Activated T-cell treated with anti-CD3 and anti-CD28 coated beads, Interleukin-2, amount 50 U/mL, for 1 hour (primary cell): ENCODE measurements at places on chromosomes 16 and 17.

DNA sequence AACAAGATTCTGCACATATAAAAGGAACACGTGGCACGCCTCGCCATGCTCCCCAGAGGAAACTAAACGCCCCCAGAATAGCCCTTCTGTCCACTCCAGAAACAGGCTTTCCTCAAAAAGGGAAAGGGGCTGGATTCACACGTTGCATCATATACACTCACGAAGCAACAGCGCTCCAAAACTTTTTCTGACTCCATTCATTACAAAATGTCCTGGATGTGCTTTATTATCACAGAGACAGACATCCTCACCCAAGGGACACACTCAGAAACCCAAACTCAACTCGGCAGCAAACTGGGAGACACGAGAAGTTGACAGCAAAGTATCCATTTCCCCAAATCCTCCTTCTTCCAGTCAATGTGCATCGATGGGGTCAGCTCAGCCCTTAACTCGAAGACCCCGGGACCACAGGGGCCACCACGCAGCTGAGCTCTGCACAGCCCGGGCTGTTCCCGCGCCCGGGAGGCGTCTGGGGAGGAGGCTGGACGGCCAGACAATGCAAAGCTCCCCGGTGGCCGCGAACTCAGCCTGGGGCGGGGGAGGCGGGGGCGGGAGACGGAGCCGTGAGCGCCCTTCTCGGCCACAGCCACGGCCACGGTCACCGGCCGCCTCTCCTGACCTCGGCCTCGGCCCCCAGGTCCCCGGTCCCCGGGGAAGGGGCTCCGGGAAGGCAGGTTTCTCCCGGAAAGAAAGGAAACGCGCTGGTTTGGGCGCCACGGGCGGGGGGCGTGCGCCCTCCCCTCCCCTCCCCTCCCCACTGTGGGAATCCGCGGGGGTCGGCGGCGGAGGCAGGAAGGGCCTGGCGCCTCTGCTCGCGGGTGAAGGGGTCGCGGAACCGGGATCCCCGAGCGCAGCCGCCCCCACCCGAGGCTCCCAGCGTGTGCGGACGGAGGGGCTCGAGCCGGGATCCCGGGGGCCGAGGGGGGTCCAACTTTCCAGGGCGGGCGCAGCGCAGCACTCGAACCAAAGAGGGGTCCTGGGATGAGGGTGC, 1.2 kb downstream of the NXN start:
- DNase-seq: peak; percentile 34

DNA sequence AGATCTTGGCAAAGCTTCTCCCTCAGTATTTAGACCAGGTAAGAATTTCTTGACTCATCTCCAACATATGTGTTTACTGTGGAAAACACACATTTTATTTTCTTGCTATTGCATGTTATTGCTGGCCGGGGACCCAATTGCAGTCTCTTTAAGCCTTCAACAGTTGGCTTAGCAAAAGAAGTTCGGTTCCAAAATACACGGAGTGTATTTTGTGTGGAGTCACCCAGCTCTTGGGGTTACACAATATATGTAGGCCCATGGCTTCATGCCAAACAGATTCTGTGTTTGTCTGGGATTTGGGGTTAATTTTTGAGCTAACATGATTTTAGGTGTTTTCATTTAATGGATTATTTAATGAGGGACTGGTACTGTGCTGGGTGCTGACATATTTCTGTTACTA, 4.0 kb downstream of the ALDH3A2 start:
- no peak for DNase-seq

DNA sequence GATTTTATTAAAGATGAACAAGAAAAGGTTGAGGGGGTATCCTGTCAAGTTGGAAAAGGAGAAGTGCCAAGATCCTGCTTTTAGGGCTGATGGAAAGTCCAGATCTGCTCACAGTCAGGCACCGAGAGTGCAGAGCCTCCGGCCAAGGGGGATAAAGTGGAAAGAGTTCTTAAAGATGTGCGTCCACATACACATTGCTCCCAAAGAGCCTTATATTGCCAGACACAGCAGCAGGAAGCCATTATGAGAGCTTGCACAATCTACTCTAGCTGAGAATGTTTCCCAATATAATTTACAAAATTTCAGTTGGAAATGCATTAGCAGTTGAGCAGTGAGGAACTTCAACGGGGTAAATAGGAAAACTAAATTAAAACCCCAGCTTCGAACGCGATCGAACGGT, 95.6 kb downstream of the SALL1 start:
- no peak for DNase-seq

GRCh38 chr16:83130039-83130438, 503.3 kb downstream of the CDH13 start:
- no peak for DNase-seq

GRCh38 chr16:10577305-10578202, 2.8 kb downstream of the EMP2 start:
- DNase-seq: no peak

DNA sequence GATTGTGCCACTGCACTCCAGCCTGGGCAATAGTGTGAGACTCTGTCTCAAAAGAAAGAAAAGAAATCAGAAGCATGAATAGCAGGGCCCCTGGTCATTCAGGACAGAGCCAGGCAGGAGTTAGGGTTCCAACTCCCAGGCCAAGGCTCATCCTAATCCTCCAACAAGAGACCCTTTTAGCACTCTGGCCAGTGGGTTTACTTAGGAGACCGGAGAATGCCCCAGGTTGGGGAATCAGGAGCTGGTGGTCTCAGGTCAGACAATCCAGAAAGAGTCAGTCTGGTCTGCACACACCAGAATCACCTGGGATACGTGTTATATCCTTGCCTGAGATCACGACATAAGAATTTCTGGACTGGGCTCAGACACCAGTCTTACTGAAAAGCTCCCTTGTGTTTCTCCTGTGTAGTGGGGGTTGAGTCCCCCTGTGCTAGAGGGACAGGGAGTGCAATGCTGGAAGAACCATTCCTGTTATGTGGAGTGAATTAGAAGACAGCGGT, 48.7 kb downstream of the CCDC42 start:
- DNase-seq: no peak
